ENCODE measurements at places on chromosomes 2 and 18.

GRCh38 chr18:811182-811891 is 705 bp downstream of the YES1 start:
- no peak for DNase-seq

GRCh38 chr2:235116885-235117492 is 165.2 kb downstream of the SH3BP4 start:
- DNase-seq, result no peak

DNA sequence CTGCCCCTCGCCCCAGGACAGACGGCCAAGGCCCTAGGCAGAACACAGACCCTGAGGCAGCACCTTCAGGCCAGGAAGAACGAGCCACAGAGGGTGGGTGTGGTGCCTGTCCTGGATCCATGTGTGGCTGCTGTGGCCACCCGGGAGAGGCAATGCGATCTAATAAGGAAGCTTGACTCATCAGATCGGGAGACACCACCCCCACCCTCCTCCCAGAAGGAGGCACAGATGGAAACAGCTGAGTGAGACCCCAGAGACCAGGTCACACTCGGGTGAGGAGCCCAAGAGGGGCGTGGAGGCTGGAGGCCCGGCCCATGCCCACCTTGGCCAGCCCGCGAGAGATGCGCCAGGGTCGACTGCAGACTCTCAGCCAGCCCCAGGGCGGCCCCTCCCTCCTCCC is 20.3 kb downstream of the KCNG2 start:
- no peak for DNase-seq

- no peak for DNase-seq
Measured at GRCh38 chr18:77054288-77054605, 78.3 kb downstream of the MBP start.

- DNase-seq, result peak; percentile 67
Measured at GRCh38 chr2:216698895-216699294, 3.5 kb upstream of the IGFBP5 start.

DNA sequence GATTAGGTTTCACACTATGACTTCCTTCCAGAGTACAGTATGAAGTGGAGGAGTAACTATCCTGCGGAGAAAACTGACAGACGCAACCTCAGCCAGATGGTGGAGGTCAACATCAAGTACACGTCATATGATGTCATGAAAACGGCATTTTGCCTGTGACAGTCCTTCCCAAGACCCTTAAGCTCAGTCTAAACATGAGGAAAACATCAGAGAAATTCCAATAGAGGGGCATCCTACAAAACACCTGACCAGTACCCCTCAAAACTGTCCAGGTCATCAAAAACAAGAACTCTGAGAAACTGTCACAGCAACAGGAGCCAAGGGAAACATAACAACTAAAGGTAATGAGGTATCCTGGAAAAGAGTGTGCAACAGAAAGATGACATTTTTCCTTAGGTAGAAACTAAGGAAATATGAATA is 1.7 kb downstream of the RNU4ATAC start:
- no peak for DNase-seq

GRCh38 chr2:23203383-23203782 is 181.6 kb upstream of the KLHL29 start:
- no peak for DNase-seq

GRCh38 chr2:26959331-26959730 is 11.1 kb upstream of the MAPRE3 start:
- DNase-seq, result no peak

GRCh38 chr2:135093670-135094330 is 41.7 kb downstream of the RAB3GAP1 start:
- no peak for DNase-seq

GRCh38 chr2:239704737-239705136 is 303.9 kb upstream of the HDAC4 start:
- no peak for DNase-seq

GRCh38 chr2:160394153-160394552 is 99.5 kb downstream of the RBMS1 start:
- DNase-seq, result no peak

DNA sequence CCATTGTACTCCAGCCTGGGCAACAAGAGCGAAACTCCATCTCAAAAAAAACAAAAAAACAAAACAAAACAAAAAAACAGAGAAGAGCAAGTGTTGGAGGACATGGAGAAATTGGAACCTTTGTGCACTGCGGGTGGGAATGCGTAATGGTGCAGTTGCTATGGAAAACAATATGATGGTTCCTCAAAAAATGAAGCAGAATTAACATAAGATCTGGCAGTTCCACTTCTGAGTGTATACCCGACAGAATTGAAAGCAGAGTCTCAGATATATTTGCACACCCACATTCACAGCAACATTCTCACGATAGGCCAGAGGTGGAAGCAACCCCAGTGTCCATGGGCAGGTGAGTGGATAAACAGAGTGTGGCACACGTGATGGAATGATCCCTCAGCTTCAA is 11.0 kb upstream of the RALB start:
- DNase-seq, result no peak

- DNase-seq, result no peak
Measured at GRCh38 chr2:99786636-99787390, 297.0 kb upstream of the REV1 start.

GRCh38 chr18:1619507-1619906 is 714.8 kb downstream of the ADCYAP1 start:
- no peak for DNase-seq

DNA sequence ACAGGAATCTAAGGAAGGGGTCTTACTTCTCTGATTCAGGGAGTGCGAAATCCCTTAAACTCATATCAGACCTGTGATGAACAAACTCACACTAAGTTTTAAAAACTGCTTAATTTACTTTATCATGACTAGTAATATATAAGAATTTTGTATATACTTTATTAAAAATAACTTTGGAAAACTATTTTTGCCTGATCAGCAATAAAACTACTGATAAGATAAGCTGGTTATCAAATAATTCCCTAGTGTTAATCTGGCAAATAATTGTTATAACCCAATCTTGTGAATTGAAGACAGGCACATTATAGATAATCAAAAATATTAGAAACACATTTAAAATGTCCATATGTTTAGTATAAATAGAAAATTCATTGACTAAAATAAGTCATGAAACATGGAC is 23.7 kb upstream of the DSC3 start:
- DNase-seq, result no peak

GRCh38 chr2:3642521-3643215 is 15.3 kb upstream of the ALLC start:
- DNase-seq, result no peak
